Neuronal stem cell (in vitro differentiated cells): ENCODE measurements at places on chromosomes 6 and 20.

- H3K4me3 ChIP-seq: no peak overlapping the region
- no peak overlapping the region for H3K27ac ChIP-seq
- H3K27me3 ChIP-seq: no peaks in the 10 kb centered on the region
- H3K4me1 ChIP-seq: no peaks in the 10 kb centered on the region
- no peaks in the 10 kb centered on the region for H3K36me3 ChIP-seq
These were observed 9.0 kb downstream of the CNR1 start for GRCh38 chr6:88157106-88157505.

DNA sequence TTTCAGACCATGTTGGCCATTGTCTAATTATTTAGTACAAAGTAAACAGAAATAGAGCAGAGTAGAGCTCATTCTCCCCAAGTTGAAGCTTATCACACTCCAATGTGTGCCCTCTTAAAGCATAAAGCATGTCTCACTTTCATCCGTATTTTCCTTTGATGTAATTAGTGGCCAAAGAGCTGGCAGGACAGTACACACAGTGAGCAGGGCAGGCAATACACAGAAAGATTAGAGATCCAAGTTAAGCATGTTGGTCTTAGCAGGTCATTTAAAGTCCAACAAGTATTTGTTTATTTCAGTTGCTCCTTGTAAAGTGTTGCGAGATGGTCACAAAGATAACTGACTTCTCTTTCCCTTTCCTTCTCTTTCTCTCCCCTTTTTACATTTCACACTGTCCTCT is 47.2 kb downstream of the RFX6 start:
- H3K4me3 ChIP-seq: no peak overlapping the region
- H3K27ac ChIP-seq: no peak overlapping the region
- no peak for DNase-seq
- peaks cover 2% of the 10 kb centered on the region for H3K27me3 ChIP-seq

DNA sequence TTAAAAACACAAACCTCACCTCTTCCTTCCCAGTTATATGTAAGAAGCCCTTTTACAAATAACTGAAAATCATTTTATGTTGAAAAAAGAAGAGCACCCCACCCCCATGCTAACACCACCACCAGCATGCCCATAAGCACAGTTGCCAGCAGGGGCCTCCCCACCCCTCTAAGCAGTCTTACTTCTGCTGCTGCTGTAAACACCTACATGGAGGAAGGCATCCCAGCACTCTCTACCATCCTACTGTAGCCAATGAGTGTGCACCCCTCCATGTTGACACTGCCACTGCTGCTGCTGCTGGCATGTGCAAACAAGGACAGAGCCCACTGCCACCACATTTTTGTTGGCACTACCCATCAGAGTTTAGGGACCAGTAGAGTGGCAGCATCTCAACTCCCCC is 49.6 kb upstream of the PHIP start:
- no peak overlapping the region for H3K4me3 ChIP-seq
- no peaks in the 10 kb centered on the region for H3K4me1 ChIP-seq
- no peak for DNase-seq
- H3K36me3 ChIP-seq: no peaks in the 10 kb centered on the region
- H3K27me3 ChIP-seq: no peaks in the 10 kb centered on the region

- H3K27ac ChIP-seq: no peak overlapping the region
- no peak overlapping the region for H3K4me3 ChIP-seq
- no peak for DNase-seq
- no peaks in the 10 kb centered on the region for H3K27me3 ChIP-seq
These were observed 110.1 kb downstream of the DLL1 start for GRCh38 chr6:170180671-170181337.

DNA sequence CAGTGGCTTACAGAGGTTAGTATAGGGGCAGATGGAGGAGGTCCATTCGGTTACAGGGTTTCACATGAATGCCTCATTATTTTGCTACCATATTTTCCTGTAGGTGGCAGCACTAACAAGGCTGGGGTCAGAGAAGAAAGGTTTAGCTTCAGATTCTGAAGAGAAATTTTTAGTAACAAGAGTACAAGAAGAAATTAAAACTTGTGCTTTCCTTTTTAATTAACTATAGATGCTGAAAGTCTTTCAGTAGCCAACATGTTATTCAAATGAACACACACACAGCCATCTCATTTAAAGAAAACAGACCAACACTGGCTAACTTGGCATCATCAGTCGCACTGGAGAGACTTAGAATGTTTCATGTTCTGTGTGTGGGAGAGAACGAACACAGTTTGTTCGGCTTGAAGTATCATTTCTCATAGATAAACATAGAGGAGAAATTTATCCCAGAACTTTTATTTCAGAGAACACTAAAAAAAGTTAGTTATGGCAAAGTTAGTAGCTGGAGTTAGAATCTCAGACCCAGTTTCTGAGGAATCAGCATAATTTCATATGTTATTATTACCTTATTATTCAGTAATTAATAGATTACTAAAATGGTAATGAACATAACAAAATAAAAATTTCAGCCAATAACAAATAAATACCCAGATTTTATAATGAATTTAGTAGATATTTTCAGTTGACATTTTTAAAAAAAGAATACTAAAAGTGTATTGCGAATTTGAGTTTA is 314.0 kb upstream of the RSPO3 start:
- no peaks in the 10 kb centered on the region for H3K27me3 ChIP-seq
- DNase-seq: peak; percentile 43
- no peak overlapping the region for H3K4me3 ChIP-seq
- no peak overlapping the region for H3K27ac ChIP-seq
- no peaks in the 10 kb centered on the region for H3K4me1 ChIP-seq

DNA sequence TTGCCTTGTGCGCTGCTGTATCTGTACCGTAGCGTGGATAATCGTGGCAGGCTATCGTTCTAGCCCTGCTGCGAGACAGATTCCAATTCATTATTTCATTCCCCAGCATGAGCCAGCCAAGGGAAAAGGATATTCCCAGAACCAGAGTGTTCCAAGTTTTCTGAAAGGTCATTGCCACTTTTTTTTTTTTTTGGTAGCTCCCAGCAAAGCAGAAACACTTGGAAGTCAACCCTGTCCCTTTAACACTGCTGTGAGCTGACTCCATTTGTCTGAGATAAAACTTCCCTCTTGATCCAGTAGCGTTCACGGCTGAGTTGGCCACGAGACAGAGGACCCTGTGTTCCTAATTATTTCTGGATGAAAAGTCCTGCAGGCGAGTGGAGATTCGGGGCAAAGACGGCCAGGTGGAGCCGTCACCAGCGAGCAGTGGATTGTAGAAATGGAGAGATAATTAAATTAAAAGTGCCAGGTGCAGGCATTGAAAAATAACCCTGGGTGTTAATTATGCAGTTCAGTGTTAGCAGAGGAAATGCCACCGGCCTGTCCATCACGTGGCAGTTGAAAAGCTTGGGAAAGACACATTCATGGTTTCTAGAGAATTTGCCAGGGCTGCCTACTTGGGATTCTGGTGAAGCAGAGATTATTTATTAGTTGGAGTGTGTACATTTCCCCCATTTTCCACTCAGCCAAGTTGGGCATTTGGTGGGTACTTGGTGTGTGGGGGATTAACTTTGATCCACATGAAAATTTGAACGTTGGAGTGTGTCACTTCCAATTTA is 164.2 kb downstream of the SLC24A3 start:
- no peak overlapping the region for H3K4me3 ChIP-seq
- H3K4me1 ChIP-seq: no peaks in the 10 kb centered on the region
- DNase-seq: no peak
- H3K27ac ChIP-seq: no peak overlapping the region
